Cerebellum (tissue), 4 donors: ENCODE measurements at places on chromosomes 1 and 21. TPM values are rescaled to one million over a fixed set of nuclear protein-coding genes. Genes with fewer than 3 reads are reported as not detected.

- no peak for DNase-seq
Measured at GRCh38 chr1:45887156-45887842, 83.9 kb downstream of the MAST2 start.

GRCh38 chr1:113282008-113282892, 108.1 kb upstream of the MAGI3 start:
- no peak for DNase-seq

- no peak for DNase-seq
Measured at GRCh38 chr1:246789454-246790339, 65.5 kb downstream of the SCCPDH start.

GRCh38 chr1:162256287-162256686, 120.4 kb downstream of the SPATA46 start:
- DNase-seq = no peak

- no peak for DNase-seq
Measured at GRCh38 chr21:44569861-44570517, 3.5 kb upstream of the KRTAP10-4 start.

DNA sequence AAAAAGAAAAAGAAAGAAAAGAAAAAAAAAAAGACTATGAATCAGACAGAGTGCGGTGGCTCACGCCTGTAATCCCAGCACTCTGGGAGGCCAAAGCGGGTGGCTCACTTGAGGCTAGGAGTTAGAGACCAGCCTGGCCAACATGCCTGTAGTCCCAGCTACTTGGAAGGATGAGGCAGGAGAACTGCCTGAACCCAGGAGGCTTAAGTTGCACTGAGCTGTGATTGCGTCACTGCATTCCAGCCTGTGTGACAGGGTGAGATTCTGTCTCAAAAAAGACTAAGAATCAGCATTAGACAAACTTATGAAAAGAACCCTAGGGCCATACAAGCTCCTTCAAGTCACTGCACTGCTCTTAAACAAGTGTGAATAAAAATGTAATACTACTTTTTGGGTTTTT, 16.9 kb downstream of the PSMB4 start:
- no peak for DNase-seq

- no peak for DNase-seq
Measured at GRCh38 chr1:56715156-56715555, 70.0 kb downstream of the PRKAA2 start.

GRCh38 chr1:201122321-201122957, 4.5 kb downstream of the ASCL5 start:
- DNase-seq = no peak

TFF2 gene
- not detected for total RNA-seq

PHGDH gene
- 36.2 TPM for total RNA-seq

KRTAP7-1 gene
- not detected for total RNA-seq

IFI44L gene
- total RNA-seq = 25.7 TPM

TRIM63 gene
- total RNA-seq = not detected

PBX1 gene
- total RNA-seq = 107 TPM
